ENCODE measurements at places on chromosomes 7 and 10.

- DNase-seq, result no peak
Observed at GRCh38 chr10:100970076-100970913, 991 bp downstream of the SEMA4G start.

GRCh38 chr7:13797545-13797944 is 191.9 kb downstream of the ETV1 start:
- DNase-seq, result no peak

DNA sequence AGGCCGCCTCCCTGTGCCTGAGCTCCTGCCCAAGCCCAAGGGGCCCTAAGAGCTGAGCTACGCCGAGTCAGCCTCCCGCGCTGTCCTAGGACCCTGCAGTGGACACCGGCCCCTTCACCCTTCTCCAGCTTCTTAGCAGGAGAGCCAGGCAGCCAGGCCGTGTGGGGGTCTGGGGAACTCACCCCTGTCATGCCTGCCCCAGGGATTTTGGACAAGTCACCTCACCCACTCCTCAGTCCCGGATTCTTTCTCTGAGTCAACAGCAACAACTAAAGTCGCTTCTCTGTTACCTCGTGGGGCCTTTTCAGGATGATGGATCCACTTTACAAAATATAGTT is 79.3 kb downstream of the MKI67 start:
- DNase-seq, result no peak

DNA sequence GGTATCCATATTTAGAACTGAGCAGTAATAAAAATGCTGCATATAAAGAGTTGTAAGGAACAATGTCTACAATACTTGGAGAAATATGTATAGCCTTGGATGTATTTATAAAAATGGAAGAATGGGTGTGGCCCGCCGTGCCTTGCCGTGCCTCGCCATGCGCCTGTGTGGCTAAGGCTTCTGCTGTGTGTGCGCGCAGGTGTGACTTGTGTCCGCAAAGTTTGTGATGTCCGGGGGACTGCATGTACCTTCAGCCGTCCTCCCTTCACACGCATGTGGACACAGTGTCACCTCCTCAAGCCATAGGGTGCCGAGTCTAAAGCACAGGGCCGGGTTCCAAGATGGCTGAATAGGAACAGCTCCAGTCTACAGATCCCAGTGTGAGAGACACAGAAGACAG is 9.8 kb downstream of the SAMD9 start:
- DNase-seq, result no peak

GRCh38 chr7:3956949-3957348 is 655.9 kb downstream of the SDK1 start:
- DNase-seq, result no peak

DNA sequence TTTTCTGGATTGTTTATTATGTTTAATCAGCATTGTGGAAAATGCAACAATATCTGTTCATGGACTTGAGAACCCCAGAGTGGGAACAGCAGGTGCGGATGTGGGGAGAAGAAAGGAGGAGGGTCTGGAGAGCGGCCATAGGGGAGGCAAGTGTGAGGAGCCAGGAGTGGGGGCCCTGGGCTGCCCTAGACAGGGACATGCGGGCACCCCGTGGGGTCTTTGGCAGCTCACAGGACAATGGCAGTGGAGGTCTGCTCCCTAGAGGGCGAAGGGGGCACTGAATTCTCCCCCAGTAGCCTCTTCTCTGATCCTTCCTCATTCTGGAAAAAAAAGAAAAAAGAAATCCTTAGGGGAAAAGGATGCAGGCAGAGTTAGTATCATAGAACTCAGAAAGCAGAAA is 8.9 kb downstream of the TMEM176B start:
- no peak for DNase-seq

DNA sequence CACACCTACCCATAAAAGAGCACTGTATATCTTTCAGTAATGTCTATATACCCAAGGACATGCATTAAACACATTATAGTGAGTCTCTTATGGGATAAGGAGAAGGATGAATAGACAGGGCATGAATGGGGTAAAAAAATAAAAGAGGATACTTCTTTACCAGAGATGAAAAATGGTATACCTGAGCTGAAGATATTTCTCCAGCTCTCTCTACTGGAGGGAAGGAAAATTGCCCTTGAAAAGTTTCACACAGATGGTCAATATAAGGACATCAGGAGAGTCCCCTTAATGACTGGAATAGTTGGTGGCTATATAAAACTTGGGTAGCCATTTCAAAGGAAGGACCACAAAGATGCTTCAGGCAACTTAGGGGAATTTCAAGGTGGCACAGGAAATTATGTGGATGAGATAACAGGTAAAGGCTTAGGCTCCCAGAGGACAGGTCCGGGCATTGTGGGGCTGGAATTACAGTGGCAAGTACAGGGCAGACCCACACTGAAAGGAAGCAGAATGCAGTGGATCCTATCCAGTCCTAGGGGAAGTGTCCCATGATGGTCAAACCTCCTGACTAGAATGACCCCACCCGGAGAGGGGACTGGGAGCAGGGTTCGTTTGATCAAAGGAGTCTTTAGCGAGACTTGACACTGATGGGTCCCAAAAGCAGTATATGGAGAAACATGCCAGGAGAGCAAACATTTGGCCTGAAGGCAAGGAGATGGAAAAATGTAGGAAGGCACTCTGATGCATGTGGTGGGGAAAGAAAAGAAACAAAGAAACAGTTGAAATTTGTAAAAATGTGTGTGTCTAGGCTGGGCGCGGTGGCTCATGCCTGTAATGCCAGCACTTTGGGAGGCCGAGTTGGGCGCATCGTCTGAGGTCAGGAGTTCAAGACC is 35.6 kb downstream of the PLAU start:
- no peak for DNase-seq

- no peak for DNase-seq
Observed at GRCh38 chr7:141071260-141071854, 2.5 kb upstream of the TMEM178B start.

GRCh38 chr10:26839966-26840627 is 20.7 kb downstream of the ABI1 start:
- no peak for DNase-seq

DNA sequence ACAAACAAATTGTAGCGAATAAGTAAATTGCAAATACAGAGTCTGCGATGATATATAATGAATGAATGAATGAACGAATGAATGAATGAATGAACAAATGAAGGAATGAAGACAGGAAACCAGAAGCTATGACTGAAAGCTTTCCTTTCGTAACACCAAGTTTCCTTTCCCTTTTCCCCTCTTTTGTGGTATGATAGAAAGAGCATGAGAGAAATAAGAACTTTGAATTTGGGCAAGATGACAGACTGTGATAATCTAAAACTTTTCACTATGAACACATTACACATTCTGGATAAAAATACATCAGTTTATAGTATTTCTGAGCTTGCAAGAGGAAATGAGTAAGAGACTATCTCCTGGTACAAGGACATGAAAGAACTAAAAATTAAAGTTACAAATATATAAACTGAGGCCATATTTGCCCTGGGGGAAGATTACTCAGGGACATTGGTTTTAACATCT is 8.4 kb upstream of the UCN3 start:
- DNase-seq, result no peak

DNA sequence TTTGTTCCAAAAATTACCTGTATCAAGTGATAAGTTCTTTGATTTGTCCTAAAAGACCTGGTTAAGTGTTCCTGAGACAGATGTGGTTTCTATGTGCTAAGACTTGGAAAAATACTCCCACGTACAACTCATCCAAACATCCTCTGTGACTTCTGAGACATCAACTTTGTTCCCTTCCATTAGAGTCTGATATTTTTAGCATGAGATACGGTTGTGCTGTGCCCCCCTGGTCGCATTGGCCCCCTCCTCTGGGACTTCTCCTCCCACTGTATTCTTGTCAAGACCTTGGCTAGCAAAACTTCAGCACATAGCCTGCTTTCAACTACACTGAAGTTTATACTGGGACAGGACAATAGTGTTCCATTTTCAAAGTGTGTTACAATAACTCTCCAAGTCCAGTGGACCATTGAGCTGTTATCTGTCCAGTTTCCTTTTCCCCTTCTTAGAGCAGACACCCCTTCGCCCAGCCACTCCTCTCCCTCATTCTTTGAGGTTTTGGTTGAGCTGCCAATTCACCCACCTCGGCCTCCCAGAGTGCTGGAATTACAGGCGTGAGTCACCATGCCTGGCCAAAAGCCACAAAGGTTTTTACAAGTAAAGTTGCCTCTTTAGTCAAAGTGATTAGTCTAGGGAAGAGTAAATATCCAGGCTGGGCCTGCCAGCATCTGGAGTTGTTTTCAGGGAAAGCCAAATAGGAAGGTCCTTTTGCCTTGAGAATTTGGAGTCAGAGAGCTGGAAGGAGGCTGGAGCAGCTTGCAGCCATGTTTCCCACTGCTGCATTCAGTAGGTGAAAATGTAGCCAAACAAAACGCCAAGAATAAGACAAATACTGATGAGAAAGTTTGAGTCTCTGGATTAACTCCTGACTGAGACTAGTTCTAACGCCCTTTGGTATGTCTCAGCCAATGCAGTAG is 17.8 kb upstream of the PDLIM1 start:
- no peak for DNase-seq

All from stimulated activated CD8-positive, alpha-beta memory T cell treated with anti-CD3 and anti-CD28 coated beads, Interleukin-7, amount 100 ng/mL, for 1 hour (primary cell).